ENCODE measurements at places on chromosomes 2 and 18. TPM values are rescaled to one million over a fixed set of nuclear protein-coding genes. Genes with fewer than 3 reads are reported as not detected.

The COL4A3 gene
- 4.9 TPM for total RNA-seq

The SERPINB13 gene
- not detected for total RNA-seq

The ZSCAN30 gene
- 8.8 TPM for total RNA-seq

GRCh38 chr18:37238282-37239108 is 327.1 kb downstream of the CELF4 start:
- DNase-seq, result no peak

- DNase-seq, result peak; percentile 67
Observed at GRCh38 chr2:241900251-241901017, 30.9 kb downstream of the RTP5 start.

GRCh38 chr2:147916723-147917122 is 71.9 kb downstream of the ACVR2A start:
- no peak for DNase-seq

GRCh38 chr2:101776172-101777043 is 78.9 kb downstream of the MAP4K4 start:
- DNase-seq, result no peak

The ALK gene
- 0.08 TPM for total RNA-seq

DNA sequence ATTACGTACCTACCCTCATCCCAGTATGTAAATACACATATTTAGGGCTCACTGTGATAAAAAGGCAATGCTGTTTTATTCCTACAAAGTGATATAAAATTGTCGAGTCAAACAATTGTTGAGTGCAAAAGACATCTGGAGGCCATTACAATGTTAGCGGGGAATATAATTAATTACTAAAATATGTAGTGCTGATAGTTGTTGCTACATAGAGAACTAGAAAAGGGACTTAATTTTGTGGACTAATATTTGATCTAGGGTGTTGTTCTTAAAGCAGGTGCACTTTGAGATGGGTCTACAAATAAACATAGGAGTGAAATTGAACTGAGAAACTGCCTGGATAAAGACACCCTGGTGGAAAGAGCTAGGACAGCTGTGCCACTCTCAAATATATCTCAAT is 300.1 kb downstream of the NOL4 start:
- no peak for DNase-seq

The RNU2-63P gene
- not detected for total RNA-seq

DNA sequence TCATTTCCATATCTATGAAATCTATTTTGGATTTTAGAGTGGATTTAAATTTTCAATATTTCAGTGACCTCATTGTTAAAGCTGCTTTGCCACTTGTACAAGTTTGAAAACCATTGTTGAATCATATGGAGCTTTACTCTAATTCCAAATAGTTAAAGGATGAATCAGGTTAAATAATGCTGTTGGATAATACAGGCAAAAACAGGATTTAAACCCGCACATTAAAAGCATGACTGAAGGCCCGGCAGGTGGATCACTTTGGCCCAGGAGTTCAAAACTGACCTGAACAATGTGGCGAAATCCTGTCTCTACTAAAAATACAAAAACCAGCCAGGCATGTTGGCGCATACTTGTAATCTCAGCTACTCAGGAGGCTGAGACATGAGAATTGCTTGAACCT is 68.3 kb downstream of the RIF1 start:
- DNase-seq, result no peak

The GCFC2 gene
- total RNA-seq, result 11.5 TPM

The ARHGEF33 gene
- total RNA-seq, result 0.13 TPM

- no peak for DNase-seq
Observed at GRCh38 chr2:224122542-224122941, 83.5 kb upstream of the SERPINE2 start.

DNA sequence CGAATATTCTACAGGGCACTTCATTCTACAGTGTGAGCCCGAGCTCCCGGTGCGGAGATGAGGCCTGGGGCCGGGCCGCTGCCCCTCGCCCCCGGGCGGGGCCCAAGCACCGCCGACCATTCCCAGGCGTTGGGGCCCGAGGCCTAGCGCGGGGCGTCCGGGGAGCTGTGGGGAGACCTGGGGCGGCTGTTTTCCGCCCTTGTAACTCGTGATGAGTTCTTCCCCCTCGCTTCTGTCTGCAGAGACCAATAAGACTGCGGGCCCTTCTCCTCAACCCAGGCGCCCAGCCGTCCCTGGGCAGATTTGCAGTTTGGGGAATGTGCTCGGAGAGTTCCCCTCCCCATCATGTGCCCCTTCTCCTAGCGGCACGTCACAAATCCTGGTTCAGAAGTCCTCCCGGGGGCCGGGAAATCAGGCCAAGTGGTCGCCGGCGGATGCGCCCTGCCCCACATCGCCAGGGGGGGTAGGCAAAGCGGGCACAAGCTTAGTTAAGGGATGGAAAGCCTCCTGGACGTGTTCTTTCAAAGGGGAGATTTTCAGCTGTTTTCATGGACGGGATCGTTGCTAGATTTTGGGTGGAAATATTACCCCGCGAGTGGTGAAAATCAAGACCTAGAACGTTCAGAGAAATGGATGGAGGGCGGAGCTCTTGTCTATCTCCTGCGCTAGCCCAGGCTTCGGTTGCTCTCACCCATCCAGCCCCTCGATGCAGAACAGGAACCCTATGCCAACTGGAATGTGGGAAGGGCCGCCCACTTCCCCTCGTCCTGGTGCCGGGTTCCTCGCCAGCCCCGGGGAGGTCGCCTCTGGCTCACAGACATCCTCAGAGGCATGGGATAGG is 18.8 kb upstream of the HAAO start:
- peak; percentile 67 for DNase-seq

DNA sequence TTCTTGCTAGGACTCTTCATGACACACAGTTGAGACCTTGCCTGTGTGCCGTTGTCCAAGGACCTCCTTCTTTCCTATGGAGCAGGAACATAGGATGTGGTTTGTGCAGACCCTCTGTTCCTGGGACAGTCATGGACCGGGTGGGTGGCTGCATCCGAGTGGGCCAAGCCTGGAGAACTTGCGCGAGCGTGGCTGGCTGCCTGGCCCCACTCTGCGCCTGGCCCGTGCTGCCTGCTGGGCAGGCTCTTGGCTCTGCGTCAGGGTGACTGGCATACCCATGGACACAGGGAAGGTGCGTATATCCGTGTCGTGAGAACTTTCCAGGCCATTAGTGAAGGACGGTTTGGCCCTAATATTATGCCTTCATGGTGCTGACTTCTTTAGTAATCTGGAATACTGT is 68.2 kb downstream of the DCDC2C start:
- DNase-seq, result no peak

DNA sequence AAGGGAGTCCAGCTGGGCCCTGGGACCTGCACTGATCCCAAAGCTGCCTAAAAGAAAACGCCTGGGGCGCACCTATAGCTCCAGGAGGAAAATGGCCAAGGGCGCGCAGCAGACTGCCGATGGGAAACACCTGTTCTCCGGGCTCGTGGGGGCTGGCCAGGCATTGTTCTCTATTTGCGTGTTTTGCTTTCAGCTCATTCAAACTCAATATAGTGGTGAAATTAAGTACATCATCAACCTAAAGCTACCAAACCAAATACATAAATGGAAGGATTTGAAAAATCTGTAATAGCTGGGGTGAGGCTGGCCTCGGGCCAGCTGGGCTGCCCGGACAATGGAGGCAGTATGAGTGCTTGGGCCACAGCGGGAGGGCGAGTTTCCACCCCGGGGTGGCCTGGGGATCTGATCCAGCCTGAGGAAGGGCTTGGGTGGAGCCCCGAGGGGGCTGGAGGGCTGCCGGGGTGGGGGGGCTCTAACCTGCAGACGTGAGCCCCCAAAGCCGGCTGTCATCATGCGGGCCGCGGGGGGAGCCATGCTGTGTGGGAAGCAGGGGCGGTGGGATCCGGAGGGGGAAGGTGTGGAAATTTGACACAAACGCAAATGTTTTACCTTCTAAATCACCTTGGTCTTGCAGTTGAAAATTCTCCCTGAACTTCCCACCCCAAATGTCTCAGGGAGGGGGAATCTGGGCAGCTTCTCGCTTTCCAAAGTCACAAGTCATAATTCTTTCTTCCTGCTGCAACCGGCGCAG is 77.6 kb downstream of the ASB1 start:
- no peak for DNase-seq

- no peak for DNase-seq
Observed at GRCh38 chr2:27021253-27022049, 11.3 kb upstream of the TMEM214 start.

DNA sequence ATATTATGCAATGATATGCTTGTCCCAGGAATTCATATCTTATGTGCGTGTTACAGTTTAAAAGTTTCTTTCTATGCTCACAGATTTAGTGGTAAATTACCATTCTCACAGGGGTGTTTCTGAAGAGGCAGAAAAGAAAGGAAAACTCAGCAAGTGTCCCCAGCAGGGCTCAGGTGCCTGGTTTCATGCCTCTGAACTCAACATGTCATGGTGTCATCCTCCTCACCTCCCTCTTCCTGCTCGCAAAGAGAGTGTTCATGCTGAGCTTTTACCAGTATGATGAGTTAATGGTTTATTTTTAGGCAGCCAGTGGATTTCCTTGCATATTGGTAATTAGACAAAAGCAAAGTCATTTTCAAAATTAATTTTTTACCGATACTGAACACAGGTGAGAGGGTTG is 492.9 kb upstream of the ZEB2 start:
- DNase-seq, result no peak

- no peak for DNase-seq
Observed at GRCh38 chr2:8309131-8309530, 372.7 kb upstream of the ID2 start.

Data from pancreas (tissue), 10 donors.